ENCODE measurements at places on chromosomes 2 and 18.

DNA sequence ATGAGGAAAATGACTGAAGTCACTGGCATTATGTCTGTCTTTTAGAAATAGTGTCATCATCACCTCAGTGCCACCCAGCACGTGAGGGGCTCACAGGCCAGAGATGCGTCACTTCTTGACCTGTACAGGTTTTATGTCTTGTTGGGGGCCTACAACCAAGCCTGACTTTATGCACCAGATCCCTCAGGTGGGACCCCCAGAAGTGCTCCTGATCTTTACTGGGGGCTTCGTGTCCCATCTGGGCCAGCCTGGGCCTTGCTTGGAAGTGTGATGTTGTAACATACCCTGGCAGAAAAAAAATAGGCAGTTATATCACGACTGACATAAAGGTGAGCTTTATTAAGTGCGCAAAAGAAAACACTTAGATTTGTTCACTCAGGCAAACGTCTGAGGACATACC, 21.5 kb upstream of the GNAL start:
- no peak for DNase-seq

DNA sequence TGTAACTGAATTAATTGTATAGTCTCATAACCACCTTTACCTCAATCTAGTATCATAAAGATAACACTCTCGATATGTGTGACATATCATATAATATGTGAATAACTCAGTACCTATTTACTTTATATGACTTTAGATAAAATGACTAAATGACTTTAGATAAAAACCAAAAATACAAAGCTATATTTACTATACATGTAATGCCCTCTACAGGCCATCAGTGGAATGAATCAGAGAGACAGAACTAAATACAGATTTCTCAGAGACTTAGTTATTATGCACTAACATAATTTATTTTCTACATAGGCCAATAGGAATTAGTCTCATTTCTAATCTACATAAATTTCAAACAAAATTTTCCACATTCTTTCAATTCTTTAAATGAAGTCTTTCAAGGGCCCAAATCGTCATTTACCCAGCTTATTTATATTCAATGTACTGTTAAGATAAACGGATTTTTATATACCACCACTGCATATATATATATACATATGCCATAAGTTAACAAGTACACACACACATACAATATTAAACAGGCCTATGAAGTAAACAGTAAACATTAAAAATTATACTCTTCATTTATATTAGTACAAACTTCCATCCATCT, 219.9 kb downstream of the EXOC6B start:
- DNase-seq = no peak

- no peak for DNase-seq
These were observed 40.0 kb downstream of the LBH start for GRCh38 chr2:30271301-30271700.

- DNase-seq = no peak
These were observed 40.2 kb upstream of the ZNF638 start for GRCh38 chr2:71291398-71291797.

DNA sequence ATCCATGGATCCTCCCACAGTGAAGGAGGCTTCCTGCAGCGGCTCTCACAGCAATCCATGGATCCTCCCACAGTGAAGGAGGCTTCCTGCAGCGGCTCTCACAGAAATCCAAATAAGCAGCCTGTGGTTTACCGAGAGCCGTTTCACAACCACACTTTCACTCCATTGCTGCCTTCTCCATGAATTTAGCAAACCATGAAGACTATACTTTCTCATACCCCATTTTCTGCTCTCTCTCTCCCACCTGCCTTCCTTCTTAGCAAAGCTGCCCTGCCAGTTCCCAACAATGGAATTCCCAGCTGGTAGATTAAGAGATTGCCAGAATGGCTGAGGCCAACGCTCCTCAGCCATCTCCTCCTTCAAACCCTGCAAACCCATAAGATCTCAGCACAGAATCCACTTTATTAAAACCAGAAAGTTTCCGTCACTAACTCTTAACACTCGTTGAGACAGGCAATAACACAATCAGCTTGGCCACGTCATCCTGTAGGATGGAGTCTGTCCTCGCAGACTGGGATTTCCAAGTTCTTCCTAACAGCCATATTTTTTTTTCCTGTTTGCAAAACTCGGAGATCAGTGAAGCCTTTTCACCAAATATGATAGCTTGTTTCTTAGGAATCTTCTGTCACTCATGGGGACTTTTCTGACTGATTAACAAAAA, 162.2 kb downstream of the PXDN start:
- DNase-seq = no peak

- DNase-seq = no peak
These were observed 105.4 kb downstream of the FAM210A start for GRCh38 chr18:13620818-13621445.

All from stimulated activated CD8-positive, alpha-beta memory T cell treated with anti-CD3 and anti-CD28 coated beads, Interleukin-7, amount 100 ng/mL, for 4 hours (primary cell).